ENCODE measurements at places on chromosomes 13 and 19.
A peak's percentile ranks its signal among the peaks of the same experiment; 100 is the strongest.

GRCh38 chr19:48508729-48509411 lies 2.8 kb downstream of the LMTK3 start:
- peak; percentile 60 for DNase-seq

DNA sequence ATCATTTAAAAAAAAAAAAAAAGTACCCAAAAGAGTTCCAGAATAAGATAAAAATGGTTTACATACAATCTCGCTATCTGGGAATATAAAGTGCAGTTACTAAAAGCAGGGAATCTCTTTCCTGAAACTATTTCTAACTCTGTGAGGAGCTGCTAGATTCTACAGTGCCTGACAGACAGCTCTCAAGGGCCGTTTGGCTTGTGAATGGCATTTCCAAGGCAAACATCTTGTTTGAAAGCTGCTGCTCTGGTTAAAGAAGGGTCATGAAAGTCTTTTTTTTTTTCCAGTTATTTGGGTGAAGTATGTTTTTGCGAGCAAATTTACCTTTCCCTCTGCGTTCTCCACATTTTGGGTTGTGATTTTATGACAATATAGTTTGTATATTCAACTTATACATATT lies 29.0 kb upstream of the CEACAM21 start:
- DNase-seq = no peak

- no peak for DNase-seq
Measured at GRCh38 chr13:96696389-96696900, 297.8 kb downstream of the OXGR1 start.

GRCh38 chr13:44189085-44189484 lies 184.5 kb upstream of the SERP2 start:
- DNase-seq = no peak

- no peak for DNase-seq
Measured at GRCh38 chr19:1384478-1385110, 887 bp downstream of the NDUFS7 start.

GRCh38 chr13:44649104-44649428 lies 72.9 kb upstream of the TSC22D1 start:
- DNase-seq = no peak

DNA sequence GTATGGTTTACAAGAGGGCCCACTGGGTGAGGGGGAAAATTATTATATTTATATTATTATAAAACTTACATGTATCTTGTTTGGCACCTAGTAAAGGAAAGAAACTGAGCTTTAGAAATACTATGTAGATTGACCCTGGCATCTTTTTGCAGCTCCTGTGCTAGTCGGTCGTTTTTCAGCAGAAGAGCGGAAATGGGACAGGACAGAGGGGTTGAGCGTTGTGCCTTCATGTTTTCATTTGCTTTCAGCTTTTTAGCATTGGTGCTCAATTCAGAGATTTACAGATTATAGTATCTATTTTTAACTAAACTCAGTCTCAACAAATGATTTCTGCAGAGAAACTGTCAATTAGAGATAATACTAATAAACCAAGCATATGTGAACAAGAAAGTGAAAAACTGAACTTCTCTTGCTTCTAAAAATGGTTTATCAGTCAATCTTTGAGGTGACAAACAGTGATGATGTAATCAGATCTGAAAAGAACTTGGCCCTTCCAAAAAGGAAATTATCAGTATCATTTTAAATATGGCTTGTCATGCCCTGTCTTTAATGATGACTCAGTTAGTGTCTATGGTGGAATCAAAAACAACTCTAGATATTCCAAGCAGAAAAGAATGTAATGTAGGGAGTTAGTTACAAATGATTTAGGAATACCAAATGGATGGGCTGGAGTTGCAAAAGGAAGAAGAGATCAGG lies 56.9 kb upstream of the KCTD4 start:
- no peak for DNase-seq

- no peak for DNase-seq
Measured at GRCh38 chr19:33654840-33655508, 33.2 kb downstream of the CHST8 start.

- DNase-seq = peak; percentile 90
Measured at GRCh38 chr19:13099073-13099999, 3.3 kb downstream of the LYL1 start.

All from natural killer cell treated with Interleukin-12 subunit alpha and Interleukin-12 subunit beta and Interleukin-15 and Interleukin-18, amount 100 ng/mL, for 72 hours (primary cell).